ENCODE measurements at places on chromosomes 2 and 18. TPM values are rescaled to one million over a fixed set of nuclear protein-coding genes. Genes with fewer than 3 reads are reported as not detected.

GRCh38 chr2:43185146-43185545 lies 41.3 kb downstream of the ZFP36L2 start:
- no peak for DNase-seq

- DNase-seq, result no peak
Measured at GRCh38 chr2:190417045-190417842, 9.1 kb downstream of the MFSD6 start.

DNA sequence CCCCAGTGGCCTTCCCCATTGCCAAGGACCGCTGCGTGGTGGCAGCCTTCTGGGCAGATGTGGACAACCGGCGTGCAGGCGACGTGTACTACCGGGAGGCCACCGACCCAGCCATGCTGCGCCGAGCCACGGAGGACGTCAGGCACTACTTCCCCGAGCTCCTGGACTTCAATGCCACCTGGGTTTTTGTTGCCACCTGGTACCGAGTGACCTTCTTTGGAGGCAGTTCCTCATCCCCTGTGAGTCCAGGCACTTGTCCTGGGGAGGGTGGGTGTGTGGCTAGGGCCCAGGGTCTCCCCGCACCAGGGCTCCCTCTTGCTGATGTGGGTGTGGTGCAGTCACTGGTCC lies 31.9 kb downstream of the SNED1 start:
- no peak for DNase-seq

Gene ZNF804A
- total RNA-seq, result not detected

Gene CHST10
- 4.0 TPM for total RNA-seq
